ENCODE measurements at places on chromosomes 6 and 20. TPM values are rescaled to one million over a fixed set of nuclear protein-coding genes. Genes with fewer than 3 reads are reported as not detected.

DNA sequence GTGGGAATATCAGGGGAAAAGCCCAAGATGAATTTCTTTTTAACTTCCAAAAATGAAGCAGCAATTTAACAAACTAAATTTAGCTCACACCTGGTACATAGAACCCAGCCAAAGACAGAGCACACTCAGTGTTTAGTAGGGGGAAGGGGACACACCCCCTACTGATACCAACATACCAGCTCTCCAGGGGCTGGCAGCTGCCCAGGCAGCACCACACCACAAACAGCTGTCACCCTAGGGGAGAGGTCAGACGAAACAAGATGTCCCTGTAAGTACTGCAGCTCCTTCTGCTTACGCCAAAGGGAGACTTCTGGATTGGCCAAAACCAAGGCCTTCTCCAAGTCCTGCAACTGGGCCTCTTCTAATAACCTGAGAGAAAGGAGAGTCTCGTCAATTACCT, 26.0 kb downstream of the MDN1 start:
- H3K27me3 ChIP-seq = no peaks in the 10 kb centered on the region
- peaks cover 9% of the 10 kb centered on the region for H3K4me1 ChIP-seq
- peaks cover 15% of the 10 kb centered on the region for H3K36me3 ChIP-seq

DNA sequence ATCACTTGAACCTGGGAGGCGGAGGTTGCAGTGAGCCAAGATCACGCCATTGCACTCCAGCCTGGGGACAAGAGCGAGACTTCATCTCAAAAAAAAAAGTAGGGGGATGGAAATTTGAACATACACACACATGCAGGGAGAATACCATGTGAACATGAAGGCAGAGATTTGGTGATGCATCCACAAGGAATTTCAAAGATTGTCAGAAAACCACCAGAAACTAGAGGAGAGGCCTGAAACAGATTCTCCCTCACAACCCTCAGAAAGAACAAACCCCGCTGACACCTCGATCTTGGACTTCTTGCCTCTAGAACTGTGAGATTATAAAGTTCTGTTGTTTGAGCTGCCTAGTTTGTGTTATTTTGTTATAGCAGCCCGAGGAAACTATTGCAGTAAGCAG, 125.5 kb downstream of the GPX5 start:
- H3K27ac ChIP-seq = no peak overlapping the region
- H3K36me3 ChIP-seq = no peaks in the 10 kb centered on the region
- no peak overlapping the region for H3K4me3 ChIP-seq
- peaks cover 14% of the 10 kb centered on the region for H3K4me1 ChIP-seq

DNA sequence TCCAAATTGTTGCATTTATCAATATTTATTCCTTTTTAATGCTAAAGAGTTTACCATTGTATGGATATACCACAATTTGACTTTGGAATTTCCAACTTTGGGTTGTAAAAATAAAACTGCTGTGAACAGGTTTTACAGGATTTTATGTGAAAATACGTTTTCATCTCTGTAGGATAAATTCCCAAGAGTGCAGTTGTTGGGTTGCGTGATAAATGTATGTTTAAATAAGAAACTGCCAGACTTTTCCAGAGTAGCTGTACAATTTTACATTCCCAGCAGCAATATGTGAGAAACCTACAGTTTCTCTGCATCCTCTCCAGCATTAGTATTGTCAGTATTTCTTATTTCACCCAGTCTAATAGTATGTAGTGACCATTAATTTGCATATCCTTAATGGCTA, 12.6 kb downstream of the TAB2 start:
- peaks cover 62% of the 10 kb centered on the region for H3K4me1 ChIP-seq
- DNase-seq = no peak
- H3K4me3 ChIP-seq = no peak overlapping the region
- no peak overlapping the region for H3K27ac ChIP-seq

The FOXC1 gene
- total RNA-seq = 106 TPM

The GTSF1L gene
- total RNA-seq = not detected
